ENCODE measurements at places on chromosomes 2 and 18. TPM values are rescaled to one million over a fixed set of nuclear protein-coding genes. Genes with fewer than 3 reads are reported as not detected.

The VWA3B gene
- not detected for polyA plus RNA-seq

The AOX1 gene
- 20.5 TPM for polyA plus RNA-seq

The EXOC6B gene
- 9.0 TPM for polyA plus RNA-seq

The ASB18 gene
- polyA plus RNA-seq: not detected

The POTEC gene
- not detected for polyA plus RNA-seq

The GMPPA gene
- polyA plus RNA-seq: 64.4 TPM

The GALNT13 gene
- polyA plus RNA-seq: not detected

The RAPGEF4 gene
- polyA plus RNA-seq: 0.22 TPM

The ASPRV1 gene
- 0.24 TPM for polyA plus RNA-seq

The REG3A gene
- polyA plus RNA-seq: not detected

- peak; percentile 56 for DNase-seq
Measured at GRCh38 chr18:50203801-50204604, 9.1 kb upstream of the MYO5B start.

- peak; percentile 46 for DNase-seq
Measured at GRCh38 chr18:12645751-12646203, 12.1 kb downstream of the SPIRE1 start.

DNA sequence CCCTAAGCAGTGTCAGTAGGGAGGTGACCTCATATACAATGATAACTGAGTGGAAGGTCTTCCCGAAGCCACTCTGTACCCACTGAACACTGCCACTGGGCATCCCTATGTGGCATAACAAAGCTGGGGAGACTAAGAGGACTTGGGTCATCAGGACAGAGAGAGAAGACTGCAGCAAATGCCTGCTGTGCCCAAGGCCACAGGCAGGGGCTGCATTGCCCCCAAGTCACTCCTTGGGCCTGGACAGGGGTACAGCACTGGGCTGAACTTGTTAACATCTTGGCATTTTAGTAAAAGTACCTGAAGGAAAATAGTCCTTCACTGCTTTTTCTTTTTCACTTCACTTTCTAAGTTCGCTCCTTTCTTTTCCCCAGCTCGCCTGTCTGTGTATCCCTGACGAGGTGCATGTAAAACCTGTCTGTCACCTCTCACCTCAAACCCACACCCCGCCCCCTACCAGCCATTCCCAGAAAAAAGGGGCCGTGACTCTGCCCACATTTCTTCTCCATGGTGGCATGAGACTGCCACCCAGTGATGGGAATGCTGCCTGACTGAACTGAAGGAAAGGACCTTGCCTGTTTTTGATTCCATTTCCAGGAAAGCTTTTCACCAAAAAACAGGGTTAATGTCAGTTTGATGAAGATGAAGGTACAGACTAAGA lies 62.9 kb downstream of the MTHFD2 start:
- peak; percentile 43 for DNase-seq

GRCh38 chr2:43193652-43194120 lies 32.7 kb downstream of the ZFP36L2 start:
- DNase-seq: no peak

- DNase-seq: no peak
Measured at GRCh38 chr2:155033652-155034051, 335.2 kb downstream of the KCNJ3 start.

DNA sequence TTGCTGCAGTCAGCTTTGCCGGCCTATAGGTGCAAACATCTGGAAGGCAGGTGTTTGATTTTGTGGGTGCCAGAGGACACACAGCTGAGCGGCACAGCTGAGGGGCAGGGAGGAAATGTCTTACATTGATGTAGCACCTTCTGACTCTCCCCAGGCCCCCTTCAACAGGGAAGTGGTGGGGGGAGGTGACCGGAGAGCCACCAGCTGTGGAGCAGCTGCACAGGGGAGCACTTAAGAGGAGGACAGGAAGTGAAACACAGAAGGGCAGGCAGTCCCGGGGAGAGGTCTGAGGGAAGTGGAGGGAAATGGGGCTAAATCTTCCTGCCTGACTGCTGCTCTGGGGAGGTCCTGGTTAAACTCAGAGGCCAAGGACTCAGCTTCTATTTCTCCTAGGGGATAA lies 409.1 kb downstream of the TNS1 start:
- no peak for DNase-seq

GRCh38 chr18:35635170-35635569 lies 53.6 kb downstream of the GALNT1 start:
- peak; percentile 74 for DNase-seq

DNA sequence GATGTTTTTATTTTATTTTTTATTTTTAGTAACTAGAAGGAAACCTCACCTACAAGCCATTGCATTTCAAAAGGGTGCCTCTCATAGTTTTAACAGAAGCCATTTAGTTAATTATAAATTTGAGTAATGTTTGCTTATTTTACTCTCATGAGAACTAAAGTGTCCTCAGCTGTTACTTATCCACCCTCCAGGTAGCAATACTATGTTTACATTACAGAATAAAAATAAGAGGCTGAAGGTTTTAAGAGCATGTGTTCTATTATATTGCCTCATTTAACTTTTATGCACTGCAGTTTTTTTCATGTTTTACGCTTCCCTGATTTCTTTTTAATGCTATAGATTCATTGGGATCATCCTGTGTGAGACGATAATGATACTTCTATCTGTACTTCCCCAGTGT lies 235.5 kb downstream of the THSD7B start:
- no peak for DNase-seq

- DNase-seq: peak; percentile 93
Measured at GRCh38 chr2:168545439-168546082, 89.5 kb downstream of the CERS6 start.

- no peak for DNase-seq
Measured at GRCh38 chr2:44205169-44205568, 36.5 kb downstream of the PPM1B start.

DNA sequence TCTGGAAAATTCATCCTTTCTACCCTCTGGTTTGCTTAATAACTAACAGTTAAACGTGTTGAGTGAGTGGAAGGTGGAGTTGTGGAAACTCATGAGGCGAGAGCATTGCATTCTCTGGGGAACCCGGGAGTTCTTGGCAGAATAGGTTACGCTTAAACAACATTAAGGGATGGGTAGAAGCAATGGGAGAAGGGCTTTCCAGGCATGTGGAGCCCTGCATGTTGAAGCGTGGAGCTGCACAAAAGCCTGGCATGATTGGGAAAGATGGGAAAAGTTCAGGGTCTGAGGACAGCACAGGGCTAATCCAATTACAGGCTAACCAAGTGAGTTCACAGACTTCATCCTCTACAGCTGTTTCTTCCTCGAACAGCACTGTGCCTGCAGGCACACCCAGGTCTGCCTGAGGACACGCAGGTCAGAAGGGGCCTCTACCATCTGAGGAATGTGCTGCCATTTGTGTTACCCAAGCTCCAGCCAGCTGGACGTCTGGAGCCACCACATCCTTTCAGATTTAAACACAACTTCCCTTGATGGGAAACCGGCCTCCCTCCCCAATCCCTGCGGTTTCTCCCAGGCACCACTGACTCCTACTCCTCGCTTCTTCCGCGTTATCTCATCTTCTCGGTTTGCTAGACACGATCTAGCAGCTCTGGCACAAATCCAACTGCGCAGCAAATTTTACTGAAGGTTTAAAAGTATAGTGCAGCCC lies 164.2 kb downstream of the ANTXR1 start:
- peak; percentile 95 for DNase-seq

- peak; percentile 94 for DNase-seq
Measured at GRCh38 chr2:219497495-219498279, 1.0 kb upstream of the GMPPA start.

GRCh38 chr2:118498943-118499342 lies 348.5 kb downstream of the EN1 start:
- DNase-seq: no peak

DNA sequence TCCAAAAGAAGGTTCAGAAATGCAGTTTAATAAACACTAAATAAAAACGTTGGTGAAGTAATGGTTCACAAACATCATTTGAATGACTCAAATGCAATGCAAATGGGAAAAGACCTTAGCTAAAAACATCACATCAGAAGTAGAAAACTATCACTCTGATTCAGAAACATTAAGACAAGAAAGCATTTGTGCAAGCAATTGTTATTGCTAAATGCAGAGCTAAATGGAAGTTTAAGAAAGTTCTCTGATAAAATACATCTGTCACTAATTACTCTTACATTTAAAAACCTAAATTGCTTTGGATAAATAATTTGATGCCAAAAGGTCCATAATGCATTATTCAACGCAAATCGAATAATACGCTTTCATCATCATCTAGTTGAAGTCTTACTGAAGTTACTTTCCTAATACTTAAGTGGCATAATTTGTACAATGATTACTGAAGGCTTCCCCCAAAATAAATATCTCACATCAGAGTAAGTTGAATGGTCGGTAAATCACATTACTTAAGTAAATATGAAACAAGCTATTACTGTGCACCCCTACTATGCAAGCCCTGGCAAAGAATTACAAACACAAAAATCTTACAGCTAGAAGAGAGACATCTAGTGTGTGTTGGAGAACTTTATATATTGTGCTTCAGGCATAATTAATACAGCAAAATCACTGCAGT lies 105.7 kb upstream of the KCTD1 start:
- no peak for DNase-seq
